ENCODE measurements at places on chromosomes 5 and 9.

DNA sequence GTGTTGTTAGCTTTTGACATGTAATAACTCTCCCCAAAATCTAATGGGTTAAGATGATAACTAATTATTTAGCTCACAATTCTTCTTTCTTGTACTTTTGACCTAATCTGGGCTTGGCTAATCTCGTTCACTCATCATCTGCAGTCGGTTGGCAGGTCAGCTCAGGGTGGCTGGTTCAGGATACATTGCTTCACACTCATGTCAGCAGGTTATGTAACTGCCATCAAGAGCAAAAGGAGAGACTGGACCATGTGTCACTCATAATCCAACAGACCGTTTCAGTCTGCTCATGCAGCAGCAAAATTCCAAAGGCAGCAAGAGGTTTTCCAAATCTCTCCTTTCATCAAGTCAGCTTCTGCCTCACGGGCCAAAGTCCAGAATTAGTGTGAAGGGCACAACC is 998.4 kb upstream of the CTNND2 start:
- DNase-seq, result no peak

GRCh38 chr5:87674235-87674634 is 261.5 kb upstream of the CCNH start:
- no peak for DNase-seq

GRCh38 chr5:74149395-74149794 is 491.1 kb downstream of the ENC1 start:
- peak; percentile 91 for DNase-seq

GRCh38 chr5:72244862-72245371 is 75.1 kb downstream of the MRPS27 start:
- DNase-seq, result peak; percentile 61

- DNase-seq, result no peak
Observed at GRCh38 chr5:92939428-92939827, 641.6 kb downstream of the NR2F1-AS1 start.

GRCh38 chr9:15243081-15243480 is 63.9 kb downstream of the TTC39B start:
- DNase-seq, result peak; percentile 55

GRCh38 chr5:172946146-172946545 is 13.1 kb upstream of the RPL26L1 start:
- DNase-seq, result no peak

DNA sequence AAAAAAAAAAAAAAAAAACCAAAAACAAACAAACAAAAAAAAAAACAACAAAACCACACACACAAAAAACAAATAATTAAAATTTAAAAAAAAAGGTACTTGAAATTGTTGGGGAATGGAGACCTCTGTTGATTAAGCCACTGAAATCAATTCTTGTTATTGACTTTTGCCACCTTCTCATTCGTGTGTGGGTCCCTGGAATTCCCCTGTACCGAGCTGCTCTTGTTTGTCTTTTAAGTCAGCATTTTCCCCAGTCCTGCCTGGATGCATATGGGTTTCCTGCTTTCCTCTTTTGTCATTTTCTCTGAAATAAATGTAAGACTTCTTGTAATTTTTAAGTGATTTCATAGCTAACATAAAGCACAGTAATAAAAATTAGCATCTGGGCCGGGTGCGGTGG is 45.5 kb downstream of the GPBP1 start:
- DNase-seq, result no peak

- no peak for DNase-seq
Observed at GRCh38 chr5:154403776-154404387, 41.9 kb upstream of the SAP30L start.

- peak; percentile 45 for DNase-seq
Observed at GRCh38 chr5:101390151-101390908, 487.2 kb upstream of the ST8SIA4 start.

GRCh38 chr5:1737790-1738405 is 61.7 kb downstream of the MRPL36 start:
- DNase-seq, result peak; percentile 13

DNA sequence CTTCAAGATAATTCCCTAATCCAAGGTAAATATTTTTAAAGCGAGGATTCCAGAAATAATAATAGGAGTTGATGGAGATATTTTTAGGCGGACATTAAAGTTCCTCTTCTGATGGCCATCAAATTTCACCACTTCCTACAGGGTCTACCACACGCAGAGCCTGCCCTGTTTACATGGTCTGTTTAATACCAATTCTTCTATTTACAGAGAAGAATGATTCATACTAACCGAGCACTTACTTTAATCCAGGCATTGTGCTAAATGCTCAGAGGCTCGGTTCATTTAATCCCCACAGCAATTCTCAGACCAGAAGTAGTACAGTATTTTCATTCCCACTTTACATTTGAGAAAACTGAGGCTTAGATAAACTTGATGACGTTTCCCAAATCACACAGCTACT is 3.0 kb upstream of the ITGA1 start:
- DNase-seq, result peak; percentile 23

GRCh38 chr9:133731876-133732638 is 6.1 kb downstream of the SARDH start:
- peak; percentile 47 for DNase-seq

DNA sequence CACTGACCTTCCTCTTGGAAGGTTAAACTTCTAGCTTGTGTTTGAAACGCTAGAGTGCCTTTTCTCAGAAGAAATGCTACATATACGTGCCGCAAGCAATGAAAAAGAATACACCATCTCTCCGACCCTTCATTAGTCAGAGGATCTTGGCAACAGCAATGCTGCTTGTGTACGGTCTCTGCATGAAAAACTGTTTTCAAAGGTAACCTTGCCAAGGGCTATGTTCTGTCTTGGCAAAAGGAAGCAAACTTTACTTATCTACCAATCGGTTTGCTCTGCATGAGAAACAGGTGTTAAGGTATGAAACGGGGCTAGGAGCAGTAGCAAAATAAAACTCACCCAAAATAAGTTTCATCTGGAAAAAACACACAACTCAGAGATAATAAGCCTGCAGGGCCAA is 297.8 kb downstream of the FBXL17 start:
- peak; percentile 52 for DNase-seq

DNA sequence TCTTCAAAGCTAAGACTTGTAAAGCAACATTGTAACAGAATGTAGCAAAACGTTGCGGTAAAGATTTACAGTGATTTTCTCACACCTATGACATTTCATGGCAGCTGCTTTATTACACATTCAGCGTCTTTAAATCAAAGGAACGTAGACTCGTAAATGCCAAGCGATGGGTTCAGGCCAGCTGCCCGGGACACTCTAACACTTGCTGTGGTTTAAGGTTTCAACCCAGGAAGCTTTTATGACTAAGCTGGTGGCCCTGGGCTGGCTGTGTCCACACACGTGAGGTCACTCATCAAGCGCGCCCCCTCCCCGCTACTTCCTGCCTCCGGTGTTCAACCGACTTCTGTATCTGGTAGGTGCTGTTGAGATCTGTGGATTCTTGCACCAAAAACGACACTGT is 2.5 kb downstream of the SLC6A18 start:
- peak; percentile 5 for DNase-seq

DNA sequence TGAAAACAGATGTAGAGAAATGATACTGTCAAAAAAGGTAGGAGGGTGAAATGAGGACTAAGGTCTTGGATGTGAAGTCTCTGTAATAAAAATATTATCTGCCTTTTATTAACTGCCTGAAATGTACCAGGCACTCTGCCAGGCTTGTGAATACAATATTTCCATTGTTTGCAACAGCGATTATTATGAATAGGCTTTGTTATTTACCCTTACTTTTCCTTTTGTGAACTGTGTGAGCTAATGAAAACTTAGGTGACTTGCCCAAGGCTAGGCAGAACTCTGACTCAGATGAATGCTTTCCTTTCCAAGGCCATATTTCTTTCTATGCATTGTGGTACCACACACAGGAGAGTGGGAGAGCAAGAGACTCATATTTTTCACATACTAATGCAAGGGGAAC is 204.1 kb downstream of the CDH12 start:
- no peak for DNase-seq

DNA sequence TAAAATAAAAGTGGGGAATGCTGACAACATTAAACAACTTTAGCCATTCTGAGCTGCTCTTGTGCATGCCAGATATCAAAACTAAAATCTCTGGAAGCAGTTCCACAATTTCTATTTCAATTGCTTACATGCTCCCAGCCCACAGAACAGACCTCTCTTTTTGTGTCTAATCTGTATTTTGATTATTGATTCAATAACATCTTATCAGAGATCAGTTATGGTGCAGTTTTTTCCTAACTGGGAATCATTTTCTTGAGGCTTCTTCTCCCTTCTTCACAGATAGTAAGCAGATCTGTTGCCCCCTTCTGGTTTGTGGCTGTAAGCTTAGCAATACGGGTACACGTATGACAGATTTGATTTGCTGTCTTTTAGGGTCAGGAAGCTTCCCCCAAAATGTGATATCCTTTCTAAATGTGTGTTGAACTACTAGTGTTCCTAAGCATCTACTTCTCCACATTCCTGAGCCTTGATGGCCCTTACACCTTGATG is 39.4 kb downstream of the MRPS27 start:
- DNase-seq, result peak; percentile 66

GRCh38 chr5:37873988-37874387 is 34.1 kb upstream of the GDNF start:
- no peak for DNase-seq

DNA sequence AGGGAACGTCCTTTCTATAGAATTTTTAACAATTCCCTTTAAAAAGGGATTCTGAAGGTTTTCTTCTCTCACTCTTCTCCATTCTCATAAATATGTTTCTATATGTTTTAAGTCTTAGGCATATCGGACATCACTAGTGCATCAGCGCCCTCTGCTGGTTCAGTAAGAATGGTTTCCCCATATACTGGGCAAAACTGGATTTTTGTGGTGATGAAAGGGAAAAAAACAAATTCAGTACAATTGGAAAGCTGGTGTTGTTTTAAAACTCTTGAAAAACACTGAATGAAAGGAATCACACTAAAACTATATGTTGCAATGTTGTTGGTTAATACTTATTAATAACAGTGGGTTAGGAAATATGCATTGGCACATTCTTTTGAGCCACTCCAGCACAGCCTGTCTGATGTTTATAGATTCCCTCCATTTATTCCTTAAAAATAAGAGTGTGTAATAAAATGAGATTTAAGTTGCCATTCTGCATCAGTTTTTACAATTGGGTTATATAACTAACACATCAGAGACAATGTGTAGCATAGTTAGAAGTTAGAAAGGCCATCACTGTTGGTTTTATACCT is 15.8 kb downstream of the CWC27 start:
- peak; percentile 86 for DNase-seq

DNA sequence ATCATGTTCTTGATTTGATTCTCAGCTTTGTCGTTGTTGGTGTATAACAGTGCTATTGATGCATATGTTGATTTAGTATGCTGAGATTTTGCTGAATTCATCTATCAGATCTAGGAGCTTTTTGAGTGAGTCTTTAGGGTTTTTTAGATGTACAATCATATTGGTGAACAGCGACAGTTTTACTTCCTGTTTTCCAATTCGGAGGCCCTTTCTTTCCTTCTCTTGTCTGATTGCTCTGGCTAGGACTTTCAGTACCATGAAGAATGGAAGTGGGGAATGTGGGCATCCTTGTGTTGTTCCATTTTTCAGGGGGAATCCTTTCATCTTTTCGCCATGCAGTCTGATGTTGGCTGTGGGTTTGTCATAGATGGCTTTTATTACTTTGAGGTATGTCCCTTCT is 100.4 kb downstream of the SGCD start:
- no peak for DNase-seq

GRCh38 chr9:15642369-15642962 is 89.6 kb downstream of the CCDC171 start:
- DNase-seq, result peak; percentile 53

GRCh38 chr9:14824481-14824880 is 85.7 kb downstream of the FREM1 start:
- no peak for DNase-seq

DNA sequence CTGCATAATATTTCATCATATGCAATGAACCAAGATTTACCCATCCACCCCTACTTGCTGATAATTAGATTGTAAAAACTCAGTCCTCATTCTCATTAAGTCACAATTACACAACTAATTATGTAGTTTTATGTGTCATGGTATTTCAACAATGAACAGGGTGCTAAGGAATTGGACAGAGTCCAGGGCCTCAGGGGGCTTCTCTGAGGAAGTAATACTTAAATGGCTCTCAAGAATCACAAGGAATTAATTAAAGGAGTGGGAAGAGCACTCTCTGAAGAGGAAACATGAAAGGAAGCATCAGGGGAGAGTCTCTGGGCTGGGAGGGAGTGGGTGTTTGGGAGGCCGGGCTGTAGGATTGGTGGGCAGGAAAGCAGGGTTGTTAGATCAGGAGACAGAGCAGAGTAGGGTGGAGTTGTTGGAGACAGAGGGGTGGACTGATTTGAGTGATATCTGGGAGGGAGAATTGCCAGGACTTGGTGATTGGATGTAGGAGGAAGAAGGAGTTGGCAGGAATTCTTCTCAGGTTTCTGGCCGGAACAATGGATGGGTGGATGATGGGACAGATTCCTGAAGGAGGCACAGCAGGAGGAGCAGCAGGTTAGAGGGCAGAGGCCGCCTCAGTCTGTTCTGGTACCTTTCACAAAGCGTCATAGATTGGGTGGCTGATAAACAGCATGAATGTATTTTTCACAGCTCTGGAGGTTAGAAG is 23.0 kb upstream of the NSG2 start:
- no peak for DNase-seq

DNA sequence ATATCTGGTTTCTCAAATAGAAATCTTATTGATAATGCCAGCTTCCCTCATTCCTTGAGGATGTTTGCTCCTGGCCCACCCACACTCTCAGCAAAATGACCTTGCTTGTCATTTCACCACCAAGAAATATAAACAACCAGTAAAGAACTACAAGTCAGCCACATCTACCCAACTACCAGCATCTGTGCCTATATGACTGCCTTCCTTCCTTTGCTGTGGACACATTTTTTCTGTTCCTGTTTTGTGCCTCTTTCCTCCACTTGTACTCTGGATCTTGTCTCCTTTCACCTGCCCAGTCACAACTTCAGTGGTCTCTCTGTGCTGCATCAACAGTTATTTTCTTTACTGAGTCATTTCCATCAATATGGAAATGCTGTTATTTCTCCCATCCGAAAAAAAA is 20.3 kb downstream of the KIF2A start:
- no peak for DNase-seq

DNA sequence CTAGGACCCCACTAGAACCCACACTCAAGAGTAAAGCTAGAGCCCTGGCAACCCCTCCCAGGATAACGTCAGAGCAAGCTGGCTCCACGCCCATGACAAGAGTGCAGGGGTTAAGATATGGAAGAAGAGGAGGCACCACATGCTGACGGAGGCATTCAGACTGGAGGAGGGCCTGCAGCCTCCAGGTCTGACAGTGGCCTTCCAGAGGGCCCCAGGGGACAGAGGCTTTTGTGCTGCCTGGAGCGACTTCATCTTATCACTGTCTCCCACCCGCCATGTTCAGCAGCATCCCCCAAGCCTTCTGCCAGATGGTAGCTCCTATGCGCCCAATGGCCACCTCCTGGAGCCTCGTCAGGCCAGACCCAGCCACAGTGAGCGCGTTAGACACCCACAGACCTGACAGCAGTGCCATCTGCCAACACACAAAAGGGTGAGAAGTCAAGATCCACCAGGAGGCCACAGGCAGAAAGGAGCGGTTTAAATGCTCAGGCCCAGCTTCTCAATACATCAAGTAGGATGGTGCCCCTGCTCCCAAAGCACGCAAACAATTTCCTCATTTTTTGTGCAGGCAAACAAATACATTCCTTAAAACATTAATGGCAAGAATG is 65.8 kb downstream of the C5orf15 start:
- DNase-seq, result no peak

- peak; percentile 77 for DNase-seq
Observed at GRCh38 chr9:114108016-114108833, 9.1 kb upstream of the KIF12 start.

- DNase-seq, result no peak
Observed at GRCh38 chr5:107330903-107331302, 339.8 kb downstream of the EFNA5 start.

GRCh38 chr9:21265421-21266189 is 25.8 kb upstream of the IFNA14 start:
- DNase-seq, result no peak
